ENCODE measurements at places on chromosomes 12 and 14. TPM values are rescaled to one million over a fixed set of nuclear protein-coding genes. Genes with fewer than 3 reads are reported as not detected.

EFCAB11 gene
- 5.6 TPM for total RNA-seq

EML5 gene
- total RNA-seq: 0.49 TPM

OS9 gene
- 135 TPM for total RNA-seq

AMDHD1 gene
- total RNA-seq: 0.20 TPM

BCL2L14 gene
- not detected for total RNA-seq

VRTN gene
- 0.20 TPM for total RNA-seq

AMN gene
- total RNA-seq: 4.4 TPM

ESYT1 gene
- 71.6 TPM for total RNA-seq

FZD10 gene
- 7.7 TPM for total RNA-seq

ANGEL1 gene
- total RNA-seq: 10.3 TPM
